Fibroblast of mammary gland (primary cell): ENCODE measurements at places on chromosomes 13 and 19.
A peak's percentile ranks its signal among the peaks of the same experiment; 100 is the strongest.

DNA sequence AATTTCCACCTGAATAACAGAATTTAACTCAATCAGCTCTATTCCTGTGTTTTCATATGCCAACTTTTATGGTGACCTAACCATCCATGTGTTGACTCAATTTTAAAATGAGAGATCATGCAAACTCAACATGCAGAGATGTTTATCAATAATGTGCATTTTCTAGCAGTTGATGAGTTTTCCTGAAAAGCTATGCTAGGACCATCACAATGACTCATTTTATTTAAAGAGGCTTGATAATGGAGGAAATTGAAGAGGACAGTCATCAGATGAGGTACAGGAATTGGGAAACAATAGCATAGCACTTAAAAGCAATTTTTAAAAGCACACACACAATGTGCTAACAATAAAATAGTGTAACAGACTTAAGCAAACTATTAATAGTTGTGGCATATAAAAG, 127.1 kb downstream of the VWA8 start:
- peak; percentile 58 for DNase-seq

GRCh38 chr13:52945348-52945747, 83.3 kb upstream of the OLFM4 start:
- no peak for DNase-seq

DNA sequence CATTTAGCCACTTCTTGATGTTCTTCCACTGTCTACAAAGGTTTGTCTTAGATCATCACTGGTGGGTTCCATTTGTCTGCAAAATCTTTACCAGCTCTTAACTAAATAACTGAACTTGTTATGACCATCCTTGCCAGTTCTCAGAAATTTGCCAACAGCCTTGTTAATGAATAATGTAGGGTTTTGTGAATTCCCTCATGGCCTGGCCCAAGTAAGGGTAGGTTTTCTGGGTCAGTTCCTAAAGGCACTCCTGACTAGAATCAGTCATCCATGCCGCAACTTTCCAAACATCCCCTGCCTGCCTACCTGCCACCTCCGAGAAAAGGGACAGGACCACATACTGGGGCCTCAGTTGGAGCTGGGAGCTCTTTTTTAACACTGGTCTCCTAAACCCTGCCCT, 4.0 kb downstream of the COL4A1 start:
- DNase-seq = no peak

DNA sequence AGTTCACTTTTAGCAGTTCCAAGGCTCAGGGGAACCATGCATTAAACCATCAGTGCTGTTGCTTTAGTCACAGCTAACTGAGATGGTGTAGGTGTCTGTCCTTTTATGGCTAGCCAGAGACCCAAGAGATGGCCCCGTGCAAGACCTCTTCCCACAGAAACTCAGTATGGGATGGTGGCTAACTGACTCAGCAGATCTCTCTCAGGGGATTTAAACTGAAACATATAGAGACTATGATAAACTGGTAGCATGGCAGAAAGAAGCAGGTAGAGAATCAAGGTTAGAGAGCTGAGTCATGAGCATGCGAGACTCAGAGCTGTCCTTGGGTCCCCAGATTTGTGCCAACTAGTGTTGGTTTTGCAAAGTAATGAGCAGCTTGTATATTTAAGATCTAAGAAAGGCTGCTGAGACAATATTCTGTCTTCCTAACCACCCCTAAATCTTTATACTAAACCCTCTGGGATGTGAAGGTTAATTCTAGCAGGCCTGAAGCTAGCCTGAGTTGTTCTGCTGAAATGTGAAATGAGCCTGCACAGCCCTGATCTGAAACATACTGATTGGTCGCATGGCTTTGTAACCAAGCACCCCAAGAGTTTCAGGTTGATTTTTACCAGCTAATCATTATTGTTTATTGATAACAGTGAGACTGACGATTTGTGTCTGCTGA, 6.5 kb upstream of the SCEL start:
- DNase-seq = no peak

DNA sequence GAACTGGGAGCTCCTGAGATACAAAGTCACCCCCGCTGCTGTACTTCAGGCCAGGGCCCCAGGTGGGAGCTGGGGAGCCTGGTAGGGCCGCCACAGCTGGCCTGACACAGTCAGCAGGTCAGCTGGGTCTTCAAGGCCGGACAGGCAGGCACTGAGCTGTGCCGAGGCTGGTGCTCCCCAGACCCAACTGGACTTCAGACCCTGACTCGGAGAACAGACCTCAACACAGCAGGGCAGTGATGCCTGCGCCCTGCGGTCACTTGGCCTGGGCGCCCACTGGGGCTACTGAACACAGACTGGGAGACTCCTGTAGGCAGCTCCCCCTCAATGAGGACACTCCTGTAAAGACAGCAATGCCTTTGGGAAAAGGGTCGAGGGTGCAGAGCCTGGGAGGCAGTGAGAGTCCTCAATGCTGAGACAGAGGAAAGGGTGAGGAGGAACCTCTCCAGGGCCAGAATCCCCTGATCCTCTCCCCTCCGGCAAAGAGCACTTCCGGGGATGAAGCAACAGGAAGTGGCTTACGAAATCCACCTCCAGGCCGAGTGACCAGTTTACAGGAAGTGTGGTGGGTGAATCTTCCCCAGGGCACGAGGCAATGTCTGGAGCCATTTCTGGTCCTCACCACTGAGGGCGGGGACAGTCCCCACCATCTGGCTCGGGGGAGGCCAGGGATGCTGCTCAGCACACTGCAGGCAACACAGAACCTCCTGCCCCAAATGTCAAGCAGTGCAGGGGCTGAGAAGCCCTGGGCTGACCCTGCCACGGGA, 40.8 kb upstream of the ISYNA1 start:
- peak; percentile 87 for DNase-seq

GRCh38 chr13:110875241-110875640, 39.6 kb downstream of the ANKRD10 start:
- DNase-seq = no peak

DNA sequence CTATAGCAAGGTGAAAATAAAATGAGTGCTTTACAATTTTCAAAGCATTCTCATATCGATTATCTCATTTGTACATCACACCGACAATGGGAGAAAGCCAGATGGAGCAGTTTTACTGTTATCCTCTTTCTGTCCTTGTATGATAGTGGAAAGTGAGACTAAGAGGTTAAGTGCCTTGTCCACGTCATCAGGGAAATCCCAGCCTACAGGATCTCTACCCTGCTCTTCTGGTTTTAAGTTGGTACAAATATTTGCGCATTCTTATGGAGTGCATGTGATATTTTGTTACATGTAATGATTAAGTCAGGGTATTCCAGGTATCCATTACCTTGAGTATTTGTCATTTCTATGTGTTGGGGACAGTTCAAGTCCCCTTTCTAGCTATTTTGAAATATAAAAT, 12.4 kb upstream of the ENOX1 start:
- DNase-seq = no peak

- no peak for DNase-seq
These were observed 4.2 kb downstream of the POU4F1 start for GRCh38 chr13:78598966-78599644.

GRCh38 chr19:6654347-6655310, 15.3 kb downstream of the TNFSF14 start:
- DNase-seq = no peak

DNA sequence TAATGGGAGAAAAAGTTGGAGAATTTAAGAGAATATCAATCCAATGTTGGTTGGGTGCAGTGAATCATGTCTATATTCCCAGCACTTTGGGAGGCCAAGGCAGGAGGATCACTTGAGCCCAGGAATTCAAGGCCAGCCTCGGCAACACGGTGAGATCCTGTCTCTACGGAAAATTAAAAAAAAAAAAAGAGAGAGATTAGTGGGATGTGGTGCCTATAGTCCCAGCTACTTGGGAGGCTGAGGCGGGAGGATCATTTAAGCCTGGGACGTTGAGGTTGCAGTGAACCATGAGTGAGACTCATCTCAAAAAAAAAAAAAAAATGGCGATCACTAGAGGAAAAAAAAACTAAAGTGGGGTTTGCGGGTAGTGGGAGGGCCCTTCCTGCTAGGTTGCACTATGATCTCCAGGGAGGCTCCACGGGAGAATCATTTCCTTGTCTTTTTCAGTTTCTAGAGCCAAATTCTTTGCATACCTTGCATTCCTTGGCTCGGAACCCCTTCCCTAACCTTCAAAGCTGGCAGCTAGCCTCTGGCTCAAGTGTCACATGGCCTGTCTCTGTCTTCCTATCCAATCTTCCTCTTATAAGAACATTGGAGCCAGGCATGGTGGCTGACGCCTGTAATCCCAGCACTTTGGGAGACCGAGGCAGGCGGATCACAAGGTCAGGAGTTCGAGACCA, 5.8 kb upstream of the ERCC2 start:
- DNase-seq = peak; percentile 88

GRCh38 chr13:81104035-81104715, 763.2 kb upstream of the SPRY2 start:
- DNase-seq = no peak

DNA sequence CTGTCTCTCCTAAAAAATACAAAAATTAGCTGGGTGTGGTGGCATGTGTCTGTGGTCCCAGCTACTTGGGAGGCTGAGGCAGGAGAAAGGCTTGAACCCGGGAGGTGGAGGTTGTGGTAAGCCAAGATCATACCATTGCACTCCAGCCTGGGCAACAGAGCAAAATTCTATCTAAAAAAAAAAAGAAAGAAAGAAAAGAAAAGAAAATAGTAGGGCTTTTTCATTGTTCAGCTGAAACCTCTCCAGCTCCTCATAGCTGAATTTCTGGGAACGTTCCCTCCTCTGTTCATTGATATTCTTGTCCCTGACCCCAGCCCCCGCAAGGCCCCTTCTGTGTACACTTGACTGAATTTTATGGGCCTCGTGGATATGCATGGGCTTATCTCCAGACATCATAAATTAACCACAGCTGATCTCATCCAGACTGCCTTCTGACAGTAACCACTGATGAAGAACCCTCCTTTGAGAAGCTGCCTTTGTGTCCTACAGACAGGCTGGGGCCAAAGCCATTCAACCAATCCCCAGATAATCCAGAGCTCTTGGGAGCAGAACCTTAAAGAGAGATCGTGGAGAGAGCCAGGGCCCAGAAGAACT, at the start of gene ELSPBP1:
ELSPBP1 (plus strand) TSS at position 424 of the 594 bp plus-strand sequence. CDS start 14,036 bp downstream, outside the sequence.
- no peak for DNase-seq

DNA sequence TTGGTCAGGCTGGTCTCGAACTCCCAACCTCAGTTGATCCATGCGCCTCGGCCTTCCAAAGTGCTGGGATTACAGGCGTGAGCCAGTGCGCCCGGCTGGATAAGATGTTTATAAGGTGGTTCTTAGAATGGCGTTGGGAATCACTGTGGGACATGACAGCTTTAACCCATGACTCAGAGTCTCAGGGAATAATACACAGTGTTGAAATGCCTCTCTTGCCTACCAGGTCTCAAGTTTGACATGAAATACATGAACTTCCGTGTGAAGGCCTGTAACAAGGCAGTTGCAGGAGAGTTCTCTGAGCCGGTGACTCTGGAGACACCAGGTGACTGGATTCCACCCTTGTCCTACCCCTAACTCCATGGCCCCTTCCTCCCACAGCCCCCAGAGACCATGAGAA, 12.6 kb downstream of the FSD1 start:
- no peak for DNase-seq

DNA sequence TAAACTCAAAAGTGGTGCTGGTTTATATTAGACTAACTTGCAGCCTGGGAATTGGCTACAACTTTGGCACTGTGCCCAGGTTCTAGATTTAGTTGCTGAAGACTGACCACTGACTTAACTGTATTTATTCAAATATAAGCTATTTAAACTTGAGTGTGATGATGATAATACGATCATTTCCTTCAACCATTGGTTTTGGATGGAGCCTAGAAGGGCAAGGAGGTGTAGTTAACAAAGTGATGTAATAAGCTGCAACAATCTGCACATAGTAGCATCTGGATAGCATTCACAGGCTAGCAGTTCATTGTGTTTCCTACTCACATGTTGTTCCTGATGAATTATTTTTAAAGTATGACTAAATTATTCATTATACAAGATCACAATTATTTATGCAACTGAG, 55.2 kb upstream of the DACH1 start:
- DNase-seq = no peak

GRCh38 chr19:51156710-51157109, 14.6 kb downstream of the SIGLEC7 start:
- no peak for DNase-seq
